Activated T-helper 1 cell treated with anti-CD3 and anti-CD28 coated beads, Interleukin-2, amount 50 U/mL, for 16 hours (primary cell): ENCODE measurements at places on chromosomes 5 and 9.
A peak's percentile ranks its signal among the peaks of the same experiment; 100 is the strongest.

DNA sequence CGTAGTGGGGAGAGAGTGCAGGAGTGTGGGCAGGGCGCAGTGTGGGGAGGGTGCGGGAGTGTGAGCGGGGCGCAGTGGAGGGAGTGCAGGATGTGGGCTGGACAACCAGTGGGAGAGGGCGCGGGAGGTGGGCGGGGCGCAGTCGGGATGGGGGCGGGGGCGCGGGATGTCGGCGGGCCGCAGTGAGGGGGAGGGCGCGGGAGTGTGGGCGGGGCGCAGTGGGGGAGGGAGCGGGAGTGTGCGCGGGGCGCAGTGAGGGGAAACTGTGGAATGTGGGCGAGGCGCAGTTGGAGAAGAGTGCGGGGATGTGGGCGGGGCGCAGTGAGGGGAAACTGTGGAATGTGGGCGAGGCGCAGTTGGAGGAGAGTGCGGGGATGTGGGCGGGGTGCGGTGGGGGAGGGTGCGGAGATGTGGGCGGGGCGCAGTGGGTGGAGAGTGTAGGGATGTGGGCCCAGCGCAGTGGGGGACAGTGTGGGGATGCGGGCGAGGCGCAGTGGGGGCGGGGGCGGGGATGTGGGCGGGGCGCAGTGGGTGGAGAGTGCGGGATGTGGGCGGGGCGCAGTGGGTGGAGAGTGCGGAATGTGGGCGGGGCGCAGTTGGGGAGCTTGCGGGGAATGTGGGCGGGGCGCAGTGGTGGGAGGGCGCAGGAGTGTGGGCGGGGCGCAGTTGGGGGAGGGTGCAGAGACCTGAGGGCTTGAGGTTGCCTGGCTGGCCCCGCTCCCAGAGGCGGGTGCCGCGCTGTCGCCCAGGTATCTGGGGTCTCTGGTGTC lies at the start of gene NXNL2:
TSS of gene NXNL2 (plus strand) at position 723 of the 770 bp plus-strand sequence. CDS start 257 bp downstream, outside the sequence.
- no peak for DNase-seq

DNA sequence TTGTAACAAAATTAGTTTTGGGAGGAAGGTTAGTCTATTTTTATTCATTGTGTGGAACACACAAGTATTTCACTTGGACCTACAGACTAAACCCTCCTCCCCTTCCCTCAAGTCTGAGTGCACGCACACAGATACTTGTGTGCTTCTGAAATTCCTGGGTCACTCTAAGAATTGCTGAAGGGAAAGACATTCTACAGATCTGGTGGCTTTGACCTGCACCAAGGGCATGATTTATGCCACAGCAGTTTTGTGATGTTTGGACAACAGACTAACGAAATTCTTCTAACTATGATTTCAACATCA lies 150.5 kb downstream of the ARL15 start:
- no peak for DNase-seq

GRCh38 chr9:10059044-10059443 lies 553.8 kb downstream of the PTPRD start:
- DNase-seq: no peak

DNA sequence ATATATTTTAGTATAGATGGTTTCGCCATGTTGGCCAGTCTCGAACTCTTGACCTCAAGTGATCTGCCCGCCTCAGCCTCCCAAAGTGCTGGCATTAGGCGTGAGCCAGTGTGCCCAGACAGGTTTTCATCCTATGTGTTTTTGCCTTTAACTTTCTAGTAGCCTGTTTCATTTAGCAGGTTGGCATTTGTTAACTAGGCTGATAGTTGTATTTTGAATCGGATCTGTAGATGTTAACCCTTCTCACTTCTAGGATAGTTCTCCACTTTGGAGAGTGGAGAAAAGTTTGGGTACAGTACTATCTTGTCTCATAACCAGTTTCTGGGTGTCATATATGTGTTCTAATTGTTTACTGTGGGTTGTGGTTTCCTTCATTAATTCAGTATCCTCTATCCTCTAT lies 7.3 kb upstream of the FGF18 start:
- DNase-seq: no peak

DNA sequence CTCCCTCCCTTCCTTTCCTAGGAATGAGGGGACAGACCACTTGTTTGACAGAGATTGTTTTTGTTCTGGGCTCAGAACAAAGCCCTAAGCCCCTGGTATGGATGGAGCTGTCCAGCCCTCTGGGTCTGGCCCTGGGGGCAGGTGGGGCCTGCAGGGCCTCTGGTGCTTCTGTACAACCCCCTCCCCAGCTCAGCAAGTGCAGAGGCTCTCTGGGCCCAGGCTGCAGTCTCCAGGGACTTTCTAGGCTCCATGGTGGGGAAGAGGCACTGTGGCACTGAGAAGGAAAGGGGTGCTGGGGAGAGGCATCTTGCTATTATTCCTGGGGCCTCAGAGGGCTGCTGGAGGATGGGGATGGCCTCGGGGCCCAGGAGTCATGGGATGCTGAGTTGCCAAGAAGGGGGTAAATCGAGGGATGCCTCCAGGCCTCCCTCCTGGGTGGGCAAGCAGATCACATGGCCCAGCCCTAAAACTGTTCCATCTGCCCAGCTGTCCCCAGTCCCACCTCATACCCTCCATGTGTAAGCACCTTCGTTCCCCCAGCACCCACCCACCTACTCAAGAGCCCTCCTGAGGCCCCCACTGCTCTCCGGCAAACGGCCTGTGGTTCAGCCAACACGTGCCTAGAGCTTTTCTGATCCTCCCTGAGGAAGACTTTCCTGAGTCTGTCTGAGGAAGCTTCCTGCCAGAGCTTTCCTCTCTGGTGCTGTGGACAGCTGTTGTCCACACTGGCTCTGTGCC lies 225.7 kb downstream of the CACNA1B start:
- no peak for DNase-seq

DNA sequence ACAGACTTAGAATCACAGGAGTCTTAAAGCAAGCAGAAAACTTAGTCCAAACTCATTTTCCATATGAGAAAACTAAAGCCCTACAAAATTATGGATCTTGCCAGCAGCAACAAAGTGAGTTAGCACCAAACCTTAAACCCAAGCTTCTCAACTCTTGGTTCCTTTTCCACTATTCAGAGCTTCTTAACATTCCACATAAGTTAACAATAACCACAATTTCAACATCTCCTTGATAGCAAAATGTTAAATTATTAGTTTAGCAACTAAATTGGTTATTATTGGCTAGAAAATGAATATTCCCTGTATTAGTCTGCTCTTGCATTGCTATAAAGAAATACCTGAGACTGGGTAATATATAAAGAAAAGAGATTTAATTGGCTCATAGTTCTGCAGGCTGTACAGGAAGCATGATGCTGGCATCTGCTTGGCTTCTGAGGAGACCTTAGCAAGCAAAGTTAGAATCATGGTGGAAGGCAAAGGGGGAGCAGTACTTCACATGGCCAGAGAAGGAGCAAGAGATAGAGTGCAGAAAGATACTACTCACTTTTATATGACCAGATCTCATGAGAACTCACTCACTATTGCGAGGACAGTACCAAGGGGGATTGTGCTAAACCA lies 26.2 kb upstream of the ARSB start:
- no peak for DNase-seq

GRCh38 chr9:36550135-36550534 lies 22.6 kb upstream of the MELK start:
- DNase-seq: no peak

DNA sequence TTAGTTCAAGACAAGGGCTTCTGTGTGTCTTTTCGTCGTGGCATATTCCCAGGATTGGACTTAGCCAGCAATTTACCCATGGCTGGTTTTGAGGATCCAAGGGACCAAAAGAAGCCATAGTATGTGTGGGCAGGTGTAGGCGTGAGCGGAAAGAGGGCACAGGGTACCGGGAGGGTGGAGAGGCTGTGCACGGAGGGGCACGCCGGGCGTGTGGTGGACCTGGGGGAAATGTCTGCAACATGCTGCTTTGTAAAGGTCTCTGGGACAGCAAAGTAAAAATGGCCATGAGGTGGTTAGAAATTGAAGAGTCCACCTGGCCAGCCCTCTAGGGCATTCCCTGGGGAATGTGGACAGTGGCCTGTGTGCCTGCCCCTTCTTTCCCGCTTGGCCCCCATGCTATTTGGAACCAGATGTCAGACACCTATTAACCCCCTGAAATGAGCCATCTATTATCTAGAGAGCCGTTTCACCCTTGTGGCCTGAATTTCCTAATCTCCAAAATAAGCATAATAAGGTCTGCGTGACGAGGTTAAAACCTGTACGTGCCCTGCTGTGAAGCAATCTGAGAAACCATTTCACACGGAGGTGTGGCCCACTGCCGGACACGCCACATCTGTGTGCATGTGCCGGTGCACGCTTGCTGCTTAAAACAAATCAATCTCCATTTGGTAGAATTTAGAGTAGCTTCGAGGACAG lies 5.1 kb downstream of the FLT4 start:
- DNase-seq: no peak

GRCh38 chr5:58268268-58268667 lies 191.6 kb downstream of the PLK2 start:
- no peak for DNase-seq

DNA sequence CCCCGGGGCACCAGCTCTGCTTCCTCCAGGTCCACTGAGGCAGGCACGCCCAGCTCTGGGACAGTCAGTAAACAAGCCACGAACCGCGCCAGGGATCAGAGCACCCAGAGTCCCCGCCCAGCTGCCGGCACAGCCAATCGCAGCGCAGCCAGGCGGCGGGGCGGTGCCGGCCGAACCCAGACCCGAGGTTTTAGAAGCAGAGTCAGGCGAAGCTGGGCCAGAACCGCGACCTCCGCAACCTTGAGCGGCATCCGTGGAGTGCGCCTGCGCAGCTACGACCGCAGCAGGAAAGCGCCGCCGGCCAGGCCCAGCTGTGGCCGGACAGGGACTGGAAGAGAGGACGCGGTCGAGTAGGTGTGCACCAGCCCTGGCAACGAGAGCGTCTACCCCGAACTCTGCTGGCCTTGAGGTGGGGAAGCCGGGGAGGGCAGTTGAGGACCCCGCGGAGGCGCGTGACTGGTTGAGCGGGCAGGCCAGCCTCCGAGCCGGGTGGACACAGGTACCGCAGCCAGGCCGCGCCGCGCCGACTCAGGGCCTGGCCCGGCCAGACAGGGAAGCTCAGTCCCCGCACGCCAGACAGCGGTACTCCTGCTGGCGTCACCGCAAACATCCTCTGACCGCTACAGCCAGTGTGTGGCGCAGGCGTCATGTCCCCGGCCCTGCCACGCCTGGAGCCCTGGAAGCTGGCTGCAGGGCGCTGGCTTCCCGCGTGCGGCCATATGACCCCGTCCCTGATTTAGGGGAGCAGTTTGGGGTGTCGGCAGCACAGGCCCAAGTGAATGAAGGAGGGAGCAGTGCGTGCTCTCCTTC lies at the start of gene CTSL:
TSS of gene CTSL (plus strand) at position 220 of the 810 bp plus-strand sequence. CDS start 1,485 bp downstream, outside the sequence.
- DNase-seq: peak; percentile 46

DNA sequence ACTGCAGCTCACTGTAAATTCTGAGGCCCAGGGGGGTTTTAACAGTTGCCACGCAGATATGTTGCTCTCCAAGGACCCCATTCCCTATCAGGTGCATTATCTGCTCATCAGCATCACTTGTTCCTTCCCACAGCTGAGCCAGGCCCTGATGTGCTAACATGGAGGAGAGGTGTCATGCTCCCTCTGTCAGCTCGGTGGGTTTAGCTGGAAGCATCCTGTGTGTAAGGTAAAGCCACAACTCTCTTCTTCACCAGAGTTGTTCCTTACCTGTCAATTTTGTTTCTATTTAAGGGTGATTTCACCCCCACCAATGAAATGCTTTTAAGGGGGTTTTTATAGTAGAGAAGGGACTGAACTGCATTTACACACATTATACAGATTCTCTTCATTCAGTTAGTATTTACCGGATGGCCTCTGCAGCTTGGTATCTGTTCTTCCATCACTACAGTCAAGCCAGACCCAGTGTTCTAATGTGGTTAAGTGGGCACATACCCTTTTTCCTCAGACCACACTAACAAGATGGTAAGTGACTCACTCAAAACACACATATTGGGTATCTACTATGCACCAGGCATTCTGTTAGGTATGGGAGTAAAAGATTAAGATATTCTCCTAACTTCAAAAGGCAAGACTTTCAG lies 205.4 kb downstream of the DCP2 start:
- DNase-seq: no peak

DNA sequence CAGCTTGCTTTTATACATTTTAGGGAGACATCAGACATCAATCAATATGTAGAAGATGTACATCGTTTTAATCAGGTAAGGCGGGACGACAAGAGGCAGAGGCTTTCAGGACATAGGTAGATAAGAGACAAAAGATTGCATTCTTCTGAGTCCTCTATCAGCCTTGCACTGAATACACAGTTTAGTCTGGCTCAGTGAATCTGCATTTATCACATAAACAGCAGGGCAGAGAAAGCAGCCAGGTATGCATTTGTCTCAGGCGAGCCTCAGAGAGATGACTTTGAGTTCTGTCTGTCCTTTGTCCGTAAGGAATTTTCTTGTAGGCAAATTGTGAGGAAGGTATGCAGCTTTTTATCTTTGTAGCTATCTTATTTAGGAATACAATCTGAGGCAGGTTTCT lies 202.8 kb upstream of the TAS2R1 start:
- no peak for DNase-seq

DNA sequence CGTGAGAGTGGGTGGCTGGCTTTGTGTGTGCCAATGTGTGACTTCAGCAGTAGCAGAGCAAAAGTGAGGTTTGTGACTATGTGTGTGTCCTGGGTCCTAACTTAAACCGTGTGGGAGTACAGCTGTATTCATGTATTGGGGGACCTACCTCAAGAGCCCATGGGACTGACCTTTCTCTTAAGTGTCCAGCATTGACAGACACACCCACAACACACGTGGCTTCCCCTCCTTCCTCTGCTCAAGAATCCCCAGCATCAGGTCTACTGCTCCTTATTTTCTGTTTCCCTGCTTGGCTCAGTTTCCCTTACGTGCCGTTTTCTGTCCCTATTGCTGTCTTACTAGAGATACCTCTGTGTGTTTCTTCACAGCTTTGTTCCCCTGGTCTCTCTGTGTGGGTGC lies 616 bp downstream of the IL11RA start:
- DNase-seq: no peak

DNA sequence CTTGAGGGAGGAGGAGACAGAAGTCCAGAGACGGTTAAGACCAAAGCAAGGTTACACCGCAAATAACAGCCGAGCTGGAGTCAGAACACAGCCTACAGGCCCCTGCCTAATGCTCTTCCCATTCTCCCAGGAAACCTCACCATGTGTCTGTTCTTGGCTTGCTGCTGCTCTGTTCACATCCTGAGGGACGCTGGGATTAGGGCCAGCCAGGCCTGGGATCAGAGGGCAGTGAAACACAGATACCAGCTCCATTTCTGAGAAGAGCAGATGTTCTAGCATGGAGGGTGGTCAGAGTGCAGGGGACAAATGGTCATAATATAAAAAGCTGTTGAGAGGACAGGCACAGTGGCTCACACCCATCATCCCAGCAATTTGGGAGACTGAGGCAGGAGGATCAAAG lies 124.8 kb upstream of the LARP1 start:
- no peak for DNase-seq

GRCh38 chr9:95044731-95045508 lies 272.6 kb downstream of the FANCC start:
- DNase-seq: no peak

GRCh38 chr5:39013938-39014337 lies 60.3 kb downstream of the RICTOR start:
- DNase-seq: no peak

DNA sequence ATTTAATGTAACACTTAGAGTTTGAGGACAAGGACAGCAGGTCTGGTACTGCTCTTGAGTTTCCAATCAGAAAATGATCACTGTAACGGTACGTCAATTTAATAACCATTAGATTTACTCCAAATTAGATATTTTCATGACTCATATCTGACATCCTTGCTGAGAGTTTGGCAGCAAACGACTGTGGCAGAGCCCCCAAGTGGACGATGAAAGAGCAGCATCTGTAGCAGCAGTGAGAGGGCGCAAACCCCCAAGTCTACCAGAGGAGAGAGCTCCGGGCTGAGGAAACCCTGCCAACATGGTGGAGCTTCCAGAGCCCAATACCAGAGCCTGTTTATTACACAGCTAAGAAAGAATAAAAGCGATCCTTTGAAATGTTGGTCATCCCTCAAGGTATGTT lies 73.2 kb upstream of the EPB41L4A start:
- DNase-seq: no peak

GRCh38 chr5:10056228-10056760 lies 193.4 kb downstream of the ATPSCKMT start:
- DNase-seq: no peak
